Right renal cortex interstitium (tissue), 3 donors: ENCODE measurements at places on chromosomes 1 and 21. TPM values are rescaled to one million over a fixed set of nuclear protein-coding genes. Genes with fewer than 3 reads are reported as not detected.

- no peak for DNase-seq
Observed at GRCh38 chr1:206961668-206962067, 8.6 kb downstream of the FCAMR start.

DNA sequence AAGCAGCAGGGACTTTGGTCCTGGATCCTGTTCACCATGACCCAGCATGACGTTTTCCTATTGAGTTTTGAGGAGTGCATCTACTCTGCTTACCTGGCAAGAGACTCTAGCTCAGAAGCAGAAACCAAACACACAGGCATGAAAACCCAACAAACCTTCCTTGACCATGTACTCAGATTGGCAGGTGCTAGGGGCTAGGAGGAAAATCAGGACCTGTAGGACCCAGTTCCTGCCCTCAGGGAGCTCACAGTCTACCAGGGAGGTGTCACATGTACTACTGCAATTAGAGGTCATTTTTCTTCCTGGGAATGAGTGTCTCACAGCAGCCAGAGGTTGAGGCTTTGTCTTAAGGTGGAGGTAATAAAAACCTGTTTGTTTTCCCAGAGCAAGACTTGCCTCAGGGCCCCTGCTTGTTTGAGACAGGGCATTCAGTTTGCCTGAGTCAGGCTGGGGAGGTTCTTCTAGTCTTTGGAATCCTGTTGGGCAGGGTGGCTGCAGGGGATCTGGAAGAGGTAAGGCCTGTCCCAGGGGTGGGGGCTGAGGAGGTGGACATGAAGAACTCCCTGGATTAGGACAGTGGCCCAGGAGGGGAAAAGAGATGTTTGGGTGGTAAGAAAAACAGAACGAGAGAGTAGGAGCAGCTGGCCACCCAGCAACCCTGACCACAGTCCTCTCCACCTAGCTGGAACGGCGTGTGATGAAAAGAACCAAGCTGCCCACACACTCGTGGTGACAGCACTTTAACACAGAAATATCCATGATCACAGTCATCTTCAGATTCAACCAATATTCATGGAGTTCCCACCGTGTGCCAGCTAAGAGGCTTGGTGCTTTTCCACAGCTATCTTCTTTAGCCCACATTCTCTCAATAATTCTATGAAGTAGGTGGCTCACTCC, 30.8 kb downstream of the IER5 start:
- DNase-seq = no peak

DNA sequence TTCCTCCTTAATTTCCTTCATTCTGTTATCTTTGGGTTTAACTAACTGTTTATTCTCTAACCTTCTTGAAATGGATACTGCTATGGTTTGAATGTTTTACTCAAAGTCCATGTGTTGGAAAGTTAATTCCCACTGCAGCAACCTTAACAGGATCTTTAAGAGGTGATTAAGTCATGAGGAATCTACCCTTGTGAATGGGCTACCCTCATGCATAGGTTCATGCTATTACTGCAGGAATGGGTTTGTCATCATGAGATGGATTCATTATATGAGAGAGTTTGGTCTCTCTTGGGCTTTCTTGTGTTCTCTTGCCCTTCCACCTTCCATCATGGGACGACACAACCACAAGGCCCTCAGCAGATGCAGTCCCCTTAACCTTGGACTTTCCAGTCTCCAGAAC, 516.9 kb downstream of the ADGRL2 start:
- DNase-seq = no peak

- DNase-seq = no peak
Observed at GRCh38 chr1:30799233-30799511, 41.6 kb upstream of the LAPTM5 start.

DNA sequence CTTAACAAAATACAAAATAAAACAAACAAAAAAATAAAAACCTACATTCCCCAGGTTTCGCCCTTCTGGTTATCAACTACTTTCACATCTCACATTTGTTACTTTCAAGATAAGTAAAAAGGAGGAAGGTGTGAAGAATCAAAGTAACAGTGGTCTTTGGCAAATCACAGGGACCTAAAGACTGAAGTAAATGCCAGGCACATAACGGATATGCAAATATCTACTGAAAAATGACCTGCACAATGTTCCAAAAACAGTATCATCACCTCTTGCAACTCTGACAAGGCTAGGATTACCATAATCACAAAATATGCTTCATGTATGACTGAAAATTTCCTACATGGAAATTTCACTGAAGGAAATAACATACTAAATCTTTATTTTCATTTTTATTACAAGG, 29.3 kb downstream of the COP1 start:
- no peak for DNase-seq

Gene CFHR2
- not detected for polyA plus RNA-seq

Gene AMY1B
- 0.12 TPM for polyA plus RNA-seq

DNA sequence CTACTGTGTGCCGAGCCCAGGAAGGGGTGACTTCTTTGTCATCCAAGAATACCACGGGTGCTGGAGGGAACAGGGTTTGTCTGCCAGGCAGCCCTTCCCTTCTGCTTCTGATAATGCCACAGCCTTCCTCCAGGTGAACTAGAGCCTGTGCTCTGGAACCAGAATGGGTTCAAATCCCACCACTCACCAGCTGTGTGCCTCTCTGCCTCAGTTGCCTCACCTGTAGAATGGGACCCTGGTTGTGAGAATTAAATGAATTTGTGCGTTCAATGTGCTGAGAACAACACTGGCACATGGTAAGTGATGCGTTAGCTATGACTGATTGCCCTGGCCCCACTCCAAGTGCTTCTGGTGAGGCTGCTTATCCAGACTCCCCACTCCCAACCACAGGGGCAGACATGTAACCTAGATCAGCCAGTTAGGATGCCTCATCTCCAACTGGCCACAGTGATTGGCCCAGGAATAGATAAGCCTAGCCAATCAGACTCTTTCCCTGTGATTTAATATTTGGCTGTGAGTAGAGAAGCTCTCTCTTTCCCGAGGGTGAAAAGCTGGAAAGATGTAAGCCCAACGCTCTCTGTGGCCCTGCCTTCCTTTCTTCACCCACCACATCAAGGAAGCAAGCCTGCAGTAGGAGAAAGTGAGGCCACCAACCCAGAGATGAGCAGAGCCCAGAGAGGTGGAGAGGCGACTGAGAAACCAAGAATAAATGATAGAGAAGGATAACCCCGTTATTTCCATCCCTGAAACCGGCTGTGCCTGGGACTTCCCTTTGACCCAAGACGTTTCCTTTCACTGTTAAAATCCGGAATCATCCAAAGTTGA, 20.8 kb upstream of the LAPTM5 start:
- DNase-seq = no peak

- no peak for DNase-seq
Observed at GRCh38 chr1:183710333-183710732, 57.2 kb upstream of the APOBEC4 start.

GRCh38 chr1:109047339-109047738, 5.4 kb upstream of the WDR47 start:
- DNase-seq = no peak

Gene KIAA1614
- polyA plus RNA-seq = 7.6 TPM

- no peak for DNase-seq
Observed at GRCh38 chr1:99782920-99783319, 16.5 kb upstream of the FRRS1 start.

Gene KRTAP19-1
- not detected for polyA plus RNA-seq

- no peak for DNase-seq
Observed at GRCh38 chr1:230259621-230260020, 166.5 kb downstream of the PGBD5 start.

Gene PCP4L1
- 0.86 TPM for polyA plus RNA-seq

- no peak for DNase-seq
Observed at GRCh38 chr1:87155170-87155569, 173.5 kb upstream of the LMO4 start.

GRCh38 chr1:154145986-154146385, 8.9 kb downstream of the NUP210L start:
- no peak for DNase-seq

GRCh38 chr1:61332196-61332753, 249.9 kb downstream of the NFIA start:
- no peak for DNase-seq

DNA sequence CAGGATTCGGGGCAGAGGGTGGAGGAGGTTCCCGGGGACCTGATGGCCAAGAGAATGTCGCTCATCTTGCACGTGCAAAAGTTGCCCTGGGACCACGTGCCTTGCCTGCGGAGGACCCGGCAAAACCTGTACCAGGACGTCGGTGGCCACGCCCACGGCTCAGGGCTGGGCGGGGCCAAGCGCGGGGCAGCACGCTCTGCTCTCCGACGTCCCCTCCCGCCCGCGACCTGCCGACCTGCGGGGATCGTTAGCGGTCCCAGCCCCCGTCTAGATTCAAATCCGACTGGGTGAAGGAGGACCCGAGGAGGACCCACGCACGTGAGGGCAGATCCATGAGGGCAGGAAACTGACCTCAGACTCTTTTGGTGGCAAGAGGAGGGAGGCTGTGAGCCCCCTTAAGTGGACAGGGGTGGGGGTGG, at the start of gene C1orf167:
Gene C1orf167 (plus strand): TSS at position 206 of the 419 bp plus-strand sequence. CDS start 2,208 bp downstream, outside the sequence.
- no peak for DNase-seq

Gene CLCA1
- not detected for polyA plus RNA-seq

- no peak for DNase-seq
Observed at GRCh38 chr1:169466259-169467230, 19.2 kb downstream of the SLC19A2 start.

DNA sequence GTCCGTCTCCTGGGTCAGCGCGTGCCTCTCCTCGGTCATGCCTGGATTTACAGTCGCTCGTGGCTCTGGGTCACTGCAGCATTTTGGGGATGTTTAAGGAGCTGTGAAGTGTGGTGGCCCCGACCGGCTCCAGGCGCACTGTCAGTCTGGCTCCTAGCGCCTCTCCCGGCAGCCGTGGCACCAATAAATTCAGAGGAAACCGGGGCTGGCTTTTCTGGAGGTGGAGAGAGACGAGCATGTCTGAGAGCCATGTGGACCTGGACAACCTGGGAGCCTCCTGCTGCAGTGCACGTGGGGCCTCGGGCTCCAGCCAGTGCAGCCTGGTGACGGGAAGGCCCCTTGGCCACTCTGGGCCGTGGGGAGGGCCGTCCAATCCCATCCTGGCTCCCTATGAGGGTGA, 17.1 kb downstream of the PLCH2 start:
- no peak for DNase-seq

Gene LRRC7
- 4.5 TPM for polyA plus RNA-seq

Gene CFAP298
- polyA plus RNA-seq = 63.1 TPM

DNA sequence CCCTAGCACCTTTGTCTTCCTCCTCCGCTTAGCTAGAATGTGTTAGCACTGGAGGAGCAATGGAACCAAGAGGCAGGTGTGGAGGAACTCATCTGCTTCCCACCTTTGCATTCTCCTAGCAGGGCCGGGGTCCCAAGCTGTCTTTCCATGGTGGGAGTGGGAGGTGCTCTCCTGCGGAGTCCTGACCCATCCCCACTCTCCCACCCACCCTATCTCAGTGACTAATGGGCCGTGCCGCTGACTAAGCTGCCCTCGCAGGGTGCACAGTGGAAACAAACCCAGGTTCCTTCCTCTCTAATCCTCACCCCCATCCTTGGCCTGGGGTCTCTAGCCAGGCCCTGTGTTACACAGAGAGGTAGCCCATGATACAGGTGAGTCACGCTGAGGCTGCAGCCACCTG, 177.5 kb downstream of the HIVEP3 start:
- no peak for DNase-seq
